ENCODE measurements at places on chromosomes 12 and 14.

- no peak for ATAC-seq
These were observed 52.9 kb downstream of the SUSD6 start for GRCh38 chr14:69664265-69664664.

- ATAC-seq: no peak
These were observed 51.6 kb downstream of the PPP4R4 start for GRCh38 chr14:94225460-94226378.

- no peak for ATAC-seq
These were observed 693.8 kb downstream of the BCL11B start for GRCh38 chr14:98578204-98578603.

GRCh38 chr12:60398547-60398946 is 802.7 kb downstream of the SLC16A7 start:
- no peak for ATAC-seq

GRCh38 chr14:59863806-59864525 is 6.6 kb downstream of the RTN1 start:
- ATAC-seq: no peak

DNA sequence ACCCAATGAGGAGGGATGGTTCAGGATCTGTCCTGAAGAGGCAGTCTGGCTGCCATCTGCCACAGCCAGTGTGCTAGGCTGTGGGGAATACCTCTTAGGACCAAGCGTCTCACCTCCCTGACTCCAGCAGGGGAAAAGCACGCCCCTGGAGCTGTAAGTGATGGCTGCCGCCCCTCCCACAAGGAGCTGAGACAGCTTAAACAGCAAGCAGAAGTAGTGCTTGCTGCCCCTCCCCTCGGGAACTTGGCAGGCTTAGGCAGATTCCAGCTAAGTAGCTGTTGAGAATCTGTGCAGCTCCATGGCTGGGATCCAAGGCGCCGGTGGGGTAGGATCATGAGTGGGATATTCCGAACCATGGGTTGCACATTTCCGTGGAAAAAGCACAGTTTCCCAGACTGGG is 360.4 kb upstream of the MDGA2 start:
- ATAC-seq: no peak

DNA sequence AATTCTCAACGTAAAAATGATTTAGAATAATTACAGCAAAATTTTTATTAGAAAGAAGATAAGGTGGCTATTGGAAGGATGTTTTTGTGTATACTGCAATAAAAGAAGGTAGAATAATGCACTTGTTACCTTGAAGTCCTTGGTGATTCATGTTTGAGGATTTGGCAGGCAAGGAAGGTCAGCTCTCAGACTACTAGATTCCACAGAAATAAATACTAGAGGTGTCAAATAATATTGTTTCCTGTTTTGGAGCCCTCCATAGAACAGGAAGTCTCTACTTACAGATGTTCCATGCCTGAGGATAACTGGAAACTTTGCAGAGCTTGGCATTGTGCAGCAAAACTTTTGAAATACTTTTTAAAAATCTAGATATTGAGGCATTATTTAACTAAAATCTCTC is 284.3 kb upstream of the SYT1 start:
- ATAC-seq: no peak

DNA sequence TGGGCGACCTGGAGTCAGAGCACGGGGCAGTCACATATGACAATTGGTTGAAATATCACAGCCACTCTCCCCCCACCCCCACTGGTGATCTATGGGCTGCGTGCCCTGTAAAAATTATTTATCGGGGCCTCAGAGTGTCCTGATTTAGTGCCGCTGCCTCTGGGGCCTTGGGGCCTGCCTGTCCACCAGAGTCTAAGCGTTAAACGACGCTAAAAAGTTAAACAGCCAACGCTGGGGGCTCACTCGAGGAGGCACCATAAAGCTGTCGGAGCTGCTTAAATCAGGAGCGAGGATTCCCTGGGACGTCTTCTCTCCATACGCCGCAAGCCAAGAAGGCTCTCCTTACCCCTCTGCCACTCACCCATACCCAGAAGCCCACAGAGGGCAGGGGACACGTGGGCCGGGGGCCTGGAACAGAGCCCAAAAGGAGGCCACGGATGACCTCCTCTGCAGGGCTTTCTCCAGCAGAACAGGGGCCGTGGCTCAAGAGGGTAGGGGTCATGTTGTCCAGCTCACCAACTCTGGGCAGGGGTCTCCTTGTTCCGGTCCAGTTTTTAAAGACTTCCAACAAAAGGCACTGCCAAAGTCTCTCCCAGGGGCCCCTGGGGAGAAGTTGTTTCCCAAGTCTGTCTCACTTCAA is 42.2 kb downstream of the SMUG1 start:
- no peak for ATAC-seq

DNA sequence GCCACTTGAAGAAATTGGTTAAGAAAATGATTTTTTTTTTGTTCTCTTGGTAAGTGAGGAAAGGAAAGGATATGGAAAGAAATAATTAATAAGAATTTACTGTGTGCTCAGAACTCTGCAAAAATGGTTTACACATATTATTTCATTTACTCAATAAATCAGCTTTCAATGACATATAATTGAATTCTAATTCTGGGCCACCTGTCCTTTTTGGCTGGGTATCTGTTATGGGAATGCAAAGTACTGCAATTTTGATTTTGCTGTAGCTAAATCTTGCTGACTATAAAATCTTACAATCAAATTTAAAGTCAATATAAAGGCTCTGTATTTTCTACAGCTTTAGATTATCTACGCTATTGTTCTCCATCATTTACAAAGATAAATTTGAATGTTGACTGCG is 147.1 kb downstream of the GRIP1 start:
- ATAC-seq: no peak

GRCh38 chr14:61559641-61560201 is 135.6 kb upstream of the HIF1A start:
- ATAC-seq: no peak

DNA sequence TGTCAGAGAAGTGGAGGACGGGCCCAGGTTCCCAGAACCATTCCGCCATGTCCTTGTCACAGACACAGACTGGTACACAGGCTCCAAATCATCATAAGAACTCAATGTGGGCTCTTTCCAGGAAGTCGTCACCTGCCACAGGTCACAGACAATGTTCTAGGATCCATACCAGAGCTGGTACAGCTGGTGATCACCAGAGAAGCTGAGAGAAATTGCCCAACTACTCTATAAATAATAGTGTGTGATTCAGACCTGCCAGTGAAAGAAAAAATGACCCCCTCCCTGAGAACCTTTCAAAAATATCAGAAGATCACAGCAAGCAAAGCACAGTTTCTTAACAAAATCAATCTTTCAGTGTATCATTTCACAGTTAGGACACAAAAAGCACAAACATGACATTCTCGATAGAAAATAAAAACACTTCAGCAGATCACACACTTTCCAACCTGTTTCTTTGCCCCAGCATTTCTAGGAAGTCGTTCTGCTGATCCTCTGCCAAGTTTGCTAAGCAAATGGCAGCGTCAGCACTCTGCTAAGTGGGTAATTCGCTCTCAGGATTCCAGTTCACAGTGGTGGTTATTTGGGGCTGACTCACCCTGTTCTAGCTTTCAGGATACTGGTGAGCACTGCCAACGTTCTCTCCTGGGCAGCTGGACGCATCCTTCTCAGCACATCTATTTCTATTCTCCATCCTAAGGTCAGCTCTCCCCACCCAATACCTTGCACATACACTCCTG is 223.3 kb upstream of the SFSWAP start:
- no peak for ATAC-seq

DNA sequence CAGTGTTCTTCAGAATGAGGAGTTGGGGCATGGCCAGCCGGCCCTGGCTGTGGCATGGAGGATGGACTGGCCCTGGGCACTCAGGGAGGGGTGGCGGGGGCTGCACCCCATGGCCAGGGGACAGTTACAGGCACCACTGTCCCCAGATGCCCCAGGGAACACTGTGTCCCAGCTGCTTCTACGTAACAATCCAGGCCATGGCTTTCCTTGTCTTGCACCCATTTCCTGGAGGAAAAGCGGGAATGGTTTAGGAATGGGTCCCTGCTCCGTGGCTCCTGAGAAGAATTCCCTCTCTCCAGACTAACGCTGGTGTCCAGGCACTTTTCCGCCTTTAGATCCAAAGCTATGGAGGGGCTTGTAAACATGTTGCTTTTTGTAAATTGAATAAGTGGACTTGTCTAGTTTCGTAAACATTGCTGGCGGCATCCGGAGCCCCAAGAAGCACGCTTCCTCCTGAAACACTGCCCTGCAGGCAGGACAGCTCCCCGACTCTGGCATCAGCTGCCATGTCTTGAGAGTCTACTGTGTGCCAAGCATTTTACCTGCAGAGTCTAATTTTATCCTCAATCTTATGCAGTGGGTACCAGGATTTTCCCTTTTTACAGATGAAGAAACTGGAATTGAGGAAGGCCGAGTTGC is 238.3 kb downstream of the SLC41A2 start:
- peak; percentile 9 for ATAC-seq

DNA sequence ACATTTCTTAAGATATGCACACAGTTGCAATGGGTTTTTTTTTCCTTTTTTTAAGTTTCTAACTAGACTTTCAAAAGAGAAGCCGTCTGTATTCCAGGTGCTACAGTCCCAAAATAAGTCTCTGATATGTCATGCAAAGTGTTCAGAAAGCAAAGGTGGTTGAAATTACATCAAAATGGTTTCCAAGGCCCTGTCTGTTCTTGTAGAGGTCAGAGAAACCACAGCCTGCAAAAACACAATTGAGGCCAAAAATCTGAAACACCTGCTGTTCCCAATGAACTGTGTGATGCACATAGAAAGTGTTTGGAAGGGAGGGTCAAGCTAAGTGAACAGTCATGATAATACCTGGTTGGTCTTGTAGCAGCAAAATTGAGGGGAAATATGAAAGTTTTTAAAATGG is 91.0 kb downstream of the VRK1 start:
- no peak for ATAC-seq

- ATAC-seq: no peak
These were observed 91.7 kb upstream of the MAX start for GRCh38 chr14:65193916-65194590.

GRCh38 chr14:105423488-105424195 is 4.0 kb downstream of the MTA1 start:
- ATAC-seq: no peak
